ENCODE measurements at places on chromosomes 3 and 15. TPM values are rescaled to one million over a fixed set of nuclear protein-coding genes. Genes with fewer than 3 reads are reported as not detected.

GRCh38 chr3:52023101-52023770 is 27.5 kb upstream of the RPL29 start:
- no peak for DNase-seq

DNA sequence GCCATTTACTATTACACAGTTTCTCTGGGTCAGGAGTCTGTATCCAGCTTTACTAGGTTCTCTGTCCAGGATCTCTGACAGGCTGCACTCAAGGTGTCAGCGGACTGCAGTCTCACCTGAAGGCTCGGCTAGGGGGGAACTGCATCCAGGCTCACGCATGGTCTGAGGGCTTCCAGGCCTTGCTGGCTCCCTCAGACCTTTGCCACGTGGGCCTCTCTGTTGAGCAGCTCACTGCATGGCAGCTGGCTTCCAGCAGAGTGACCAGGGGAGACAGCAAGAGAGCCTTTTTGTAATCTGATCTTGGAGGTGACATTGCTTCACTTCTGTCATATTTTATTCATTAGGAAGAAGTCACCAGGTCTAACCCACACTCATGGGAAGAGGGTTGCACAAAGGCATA is 152.3 kb downstream of the CACNA2D3 start:
- no peak for DNase-seq

Gene ZKSCAN7
- 2.4 TPM for total RNA-seq

Gene GYG1
- total RNA-seq, result 71.3 TPM

Gene HSPBAP1
- 7.7 TPM for total RNA-seq
